CD4-positive, alpha-beta T cell treated with Interleukin-4 for 4 hours (primary cell): ENCODE measurements at places on chromosomes 16 and 17.

DNA sequence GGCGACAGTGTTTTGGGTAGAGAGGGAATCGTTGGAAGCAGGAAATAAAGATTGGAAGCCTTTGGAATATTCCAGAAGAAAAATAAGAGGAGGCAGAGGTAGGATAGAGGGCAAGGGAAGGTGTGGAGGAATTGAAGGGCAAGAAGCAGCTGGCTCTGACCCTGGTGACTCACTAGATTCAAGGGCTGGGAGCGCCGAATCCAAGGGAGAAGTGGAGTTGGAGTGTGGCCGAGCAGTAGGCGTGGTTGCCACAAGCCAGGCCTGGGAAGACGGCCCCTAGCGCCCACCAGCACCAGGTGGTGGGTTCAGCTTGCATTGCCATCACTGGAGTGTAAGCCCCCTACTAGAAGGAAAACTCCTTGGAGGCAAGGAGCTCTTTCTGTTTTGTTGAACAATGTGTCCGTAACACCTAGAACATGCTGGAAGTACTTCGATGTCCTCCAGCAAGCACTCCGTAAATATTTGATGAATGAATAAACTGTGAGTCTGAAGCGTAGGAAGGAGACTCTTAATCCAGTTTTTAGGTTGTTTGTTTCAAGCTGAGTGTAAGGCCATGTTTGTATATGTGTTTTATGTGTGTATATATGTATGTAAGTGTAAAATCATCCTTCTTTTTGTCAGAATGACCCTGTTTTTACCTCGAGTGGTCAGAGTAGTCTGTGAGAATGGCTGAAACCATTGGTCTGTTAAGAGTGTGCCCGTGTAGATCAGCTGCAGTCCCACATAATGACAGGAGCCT, 139.5 kb downstream of the CMIP start:
- DNase-seq = no peak

DNA sequence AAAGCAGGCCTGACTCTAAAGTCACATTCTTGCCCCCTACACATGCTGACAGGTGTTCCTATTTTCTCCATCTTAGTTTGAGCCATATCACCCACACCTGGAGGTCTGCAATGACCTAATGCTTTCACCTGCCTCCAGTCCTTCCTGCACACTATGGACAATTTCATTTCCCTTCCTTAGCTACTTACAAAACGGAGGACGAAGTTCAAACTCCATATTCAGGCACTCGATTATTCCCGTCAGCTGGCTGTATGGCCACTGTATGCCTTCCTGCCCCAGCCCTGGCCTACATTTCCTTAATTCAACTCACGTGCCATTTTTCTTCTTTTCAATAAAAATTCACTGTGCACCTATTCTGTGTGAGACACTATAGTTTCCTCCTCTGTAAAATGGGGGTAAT, 44.9 kb downstream of the GRIN2A start:
- no peak for DNase-seq

DNA sequence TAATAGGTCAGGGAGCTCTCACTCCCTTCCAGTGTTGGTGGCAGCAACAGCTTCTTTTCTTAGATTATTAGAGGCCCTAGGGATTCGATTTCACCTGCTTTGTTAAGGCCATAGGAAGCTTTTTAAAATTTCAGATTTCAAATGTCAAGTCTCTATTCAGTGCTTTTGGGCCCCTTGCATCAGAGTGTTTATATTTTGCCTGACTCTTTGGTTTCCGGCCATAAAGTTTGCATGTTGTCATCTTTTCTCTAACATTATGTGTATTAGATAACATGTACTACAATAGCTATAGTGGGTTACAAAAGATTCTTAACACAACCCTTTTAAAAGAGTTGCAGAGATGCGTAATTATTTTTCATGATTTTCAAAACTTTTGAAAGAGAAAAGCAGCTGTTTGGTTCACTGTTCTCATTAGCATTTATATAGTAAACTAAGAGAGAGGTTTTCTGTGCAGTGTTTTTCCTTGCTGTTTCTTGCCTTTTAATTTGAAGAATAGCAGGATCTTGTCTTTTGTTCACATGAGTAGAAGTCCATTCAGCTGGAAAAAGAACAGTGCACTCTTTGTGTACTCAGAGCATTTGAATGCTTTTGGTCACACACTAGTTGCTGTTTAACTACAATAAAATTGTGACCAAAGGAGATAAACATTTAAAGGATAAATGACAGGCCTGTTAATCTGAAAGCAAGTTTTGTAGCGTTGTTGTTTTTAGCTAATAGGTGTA, 52.5 kb downstream of the FTO start:
- no peak for DNase-seq

DNA sequence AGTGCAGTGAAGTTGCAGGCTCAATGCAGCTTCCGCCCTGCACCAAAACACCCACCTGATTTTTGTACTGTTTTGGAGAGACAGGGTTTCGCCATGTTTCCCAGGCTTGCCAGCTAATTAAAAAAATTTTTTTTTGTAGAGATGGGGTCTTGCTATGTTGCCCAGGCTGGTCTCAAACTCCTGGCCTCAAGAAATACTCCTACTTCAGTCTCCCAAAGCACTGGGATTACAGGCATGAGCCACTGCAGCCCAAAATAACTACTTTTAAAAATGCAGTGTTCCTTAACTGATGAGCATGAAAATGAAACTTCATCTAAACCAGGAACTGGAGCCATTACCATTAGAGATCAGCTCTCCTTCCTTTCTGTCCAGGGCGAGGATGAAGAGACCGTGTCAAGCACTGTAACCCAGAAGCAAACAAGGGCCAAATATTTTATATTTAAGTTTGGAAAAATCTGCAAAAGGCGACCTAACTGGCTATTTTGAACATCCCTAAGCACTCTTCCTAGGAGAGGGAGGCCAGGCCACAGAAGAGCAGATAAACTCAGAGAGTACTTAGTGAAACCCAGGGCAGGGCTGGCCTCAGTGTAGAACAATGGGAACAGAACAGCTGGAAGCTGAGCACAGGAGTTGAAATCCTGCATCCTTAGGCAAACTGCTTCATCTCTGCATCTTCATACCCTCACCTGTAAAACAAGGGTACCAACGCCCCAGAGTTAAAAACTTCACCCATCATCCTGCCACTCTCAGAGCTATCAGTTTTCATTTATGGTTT, 24.0 kb downstream of the CREBBP start:
- DNase-seq = no peak

DNA sequence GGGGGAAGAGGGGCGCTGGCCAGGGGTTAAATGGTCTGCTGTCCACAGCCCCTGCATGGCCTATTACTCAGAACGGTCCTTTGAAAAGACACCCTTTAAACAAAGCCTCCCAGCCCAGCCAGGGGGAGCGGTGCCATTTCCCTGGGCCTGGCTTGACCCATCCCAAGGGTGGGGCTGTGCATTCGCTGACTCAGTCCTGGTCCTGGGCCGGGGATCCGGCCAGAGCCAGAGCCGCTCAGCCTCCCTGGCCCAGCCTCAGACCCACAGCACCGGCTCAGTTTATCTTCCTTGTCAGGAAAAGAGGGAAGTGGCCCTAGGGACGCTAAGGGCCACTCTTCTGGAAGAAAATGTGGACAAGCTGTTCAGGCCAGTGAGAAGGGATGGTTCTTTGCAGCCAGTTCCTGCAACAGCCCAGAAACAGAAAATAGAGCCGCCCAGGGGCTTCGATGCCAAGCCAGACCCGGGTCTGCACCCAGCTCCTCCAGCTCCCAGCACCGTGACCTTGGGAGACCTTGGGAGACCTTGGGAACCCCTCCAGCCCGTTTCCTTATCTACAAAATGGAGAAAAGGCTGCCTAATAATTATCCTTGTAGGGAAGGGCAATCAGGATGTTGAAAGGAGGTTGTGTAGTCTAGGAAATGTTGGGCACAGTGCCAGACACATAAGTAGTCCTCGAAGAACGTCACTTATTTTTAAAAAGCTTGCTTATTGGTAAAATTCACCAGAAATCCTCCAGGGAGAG, 82.5 kb downstream of the ZDHHC7 start:
- DNase-seq = no peak

DNA sequence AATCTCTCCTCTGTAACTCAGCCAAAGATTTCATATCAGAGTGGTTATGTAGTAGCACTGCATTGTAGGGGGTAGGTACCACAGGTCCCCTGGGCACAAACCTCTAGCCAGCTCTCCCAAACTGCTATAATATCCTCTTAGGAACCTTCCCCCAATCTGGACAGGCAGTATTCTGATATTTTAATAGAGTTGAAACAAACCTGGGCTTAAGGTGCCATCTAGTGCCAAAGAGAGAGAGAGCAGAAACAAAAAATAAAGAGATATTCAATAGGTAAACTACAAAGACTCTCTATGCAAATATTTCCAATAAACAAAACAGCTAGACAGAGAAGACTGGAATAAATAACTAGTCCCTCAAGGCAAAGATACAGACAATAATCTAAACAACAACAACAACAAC, 1070.0 kb downstream of the CDH11 start:
- DNase-seq = no peak

DNA sequence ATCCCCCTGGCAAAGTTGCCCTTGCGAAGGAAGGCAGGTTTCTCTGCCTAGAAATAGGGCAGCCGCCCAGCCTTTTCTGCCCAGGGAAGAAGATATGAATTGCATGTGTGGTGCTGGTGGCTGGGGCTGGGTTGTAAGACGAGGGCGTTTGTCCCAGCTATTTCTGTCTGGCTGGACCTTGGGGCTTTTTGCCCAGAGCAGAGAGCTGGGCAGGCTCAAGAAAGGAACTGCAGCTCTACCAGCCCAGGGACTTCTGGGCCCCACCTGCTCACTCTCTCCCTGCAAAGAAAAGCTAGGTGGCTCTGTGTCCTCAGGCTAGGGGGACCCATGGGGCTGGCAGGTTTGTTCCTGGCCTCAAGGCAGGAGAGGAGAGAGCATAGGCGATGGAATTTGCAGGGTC, 586 bp downstream of the CACNG1 start:
- no peak for DNase-seq

DNA sequence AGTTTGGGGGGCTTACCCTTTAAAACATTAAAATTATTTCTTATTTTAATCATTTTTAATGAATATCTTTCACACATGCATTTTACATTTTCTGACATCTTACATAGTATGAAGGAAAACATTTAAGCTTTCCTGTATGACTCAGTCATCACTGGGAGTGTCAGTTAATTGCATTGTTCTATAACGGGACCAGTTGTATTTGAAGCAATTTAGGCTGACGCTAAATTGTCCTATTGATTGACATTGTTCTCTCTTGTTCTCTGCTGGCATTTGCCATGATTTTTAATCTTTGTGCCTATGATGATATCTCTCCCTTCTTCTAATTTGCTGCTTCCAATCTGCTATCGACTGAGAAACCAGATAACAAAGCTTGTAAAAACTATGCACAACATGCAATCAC, 190.5 kb upstream of the PIRT start:
- DNase-seq = no peak

- DNase-seq = no peak
Measured at GRCh38 chr16:15648135-15648730, 1.8 kb upstream of the NDE1 start.

DNA sequence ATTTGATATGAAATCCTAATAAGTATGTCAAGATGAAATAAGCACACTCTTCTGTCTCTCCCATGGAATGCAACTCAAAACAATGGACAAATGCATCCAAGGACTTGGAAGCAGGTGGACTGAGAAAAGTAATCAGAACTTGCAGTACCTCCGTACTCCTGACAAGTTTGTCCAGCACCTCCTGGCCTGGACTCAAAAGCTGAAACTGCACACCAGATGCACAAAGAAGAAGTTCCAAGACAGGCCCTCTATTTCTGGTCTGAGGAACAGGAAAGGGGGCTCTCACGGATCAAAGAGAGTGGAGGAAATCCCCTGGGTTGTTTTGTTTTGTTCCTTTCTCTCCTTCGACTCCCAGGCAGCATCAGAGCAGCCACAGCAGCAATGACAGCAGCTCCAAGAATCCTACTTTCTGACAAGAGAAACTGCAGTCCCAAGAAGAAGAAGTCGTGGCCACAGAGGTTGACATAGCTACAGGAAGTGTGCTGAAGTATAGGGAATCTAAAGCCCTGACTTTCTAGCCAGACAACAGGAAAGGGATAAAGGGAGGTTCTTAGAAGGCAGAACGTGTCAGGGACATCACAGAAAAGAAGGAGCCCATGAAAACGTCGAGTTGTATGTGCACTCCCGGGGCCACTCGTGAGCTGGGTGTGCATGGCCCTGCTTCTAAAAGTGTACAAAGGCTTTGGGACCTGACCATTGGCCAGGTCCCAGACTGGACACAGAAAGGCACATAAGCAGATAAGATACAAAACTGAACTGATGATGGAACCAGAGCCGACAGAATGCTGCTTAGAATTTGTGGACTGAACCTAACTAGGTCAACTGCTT, 29.3 kb downstream of the AKAP10 start:
- no peak for DNase-seq

DNA sequence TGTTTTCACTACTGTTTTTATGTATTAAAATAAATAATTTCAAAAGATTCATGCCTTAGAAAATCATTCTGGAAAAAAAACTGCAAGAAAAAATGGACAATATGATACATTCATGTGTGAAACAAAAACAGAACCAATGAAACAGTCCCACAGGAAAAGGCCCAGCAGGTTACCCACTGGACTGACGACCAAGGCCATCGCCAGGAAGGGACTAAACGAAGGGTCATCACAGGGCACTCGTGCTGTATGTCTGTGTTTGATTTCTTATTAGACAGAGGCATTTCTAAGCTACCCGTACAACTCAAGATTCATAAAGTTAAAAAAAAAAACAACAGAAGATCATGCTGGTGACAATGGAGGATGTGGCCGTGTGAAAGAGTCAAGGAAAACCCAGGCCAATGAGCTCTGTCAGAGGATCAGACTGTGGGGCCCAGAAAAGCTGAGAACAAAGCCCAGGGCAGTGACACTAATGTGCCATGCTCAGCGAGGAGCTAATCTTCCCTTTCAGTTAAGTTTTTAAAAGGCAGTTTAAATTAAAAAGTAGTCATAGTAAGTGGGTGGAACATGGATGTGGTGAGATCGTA, 31.8 kb downstream of the NSMCE1 start:
- DNase-seq = peak; percentile 65

GRCh38 chr17:63106050-63106449, 140.0 kb downstream of the TANC2 start:
- DNase-seq = no peak

DNA sequence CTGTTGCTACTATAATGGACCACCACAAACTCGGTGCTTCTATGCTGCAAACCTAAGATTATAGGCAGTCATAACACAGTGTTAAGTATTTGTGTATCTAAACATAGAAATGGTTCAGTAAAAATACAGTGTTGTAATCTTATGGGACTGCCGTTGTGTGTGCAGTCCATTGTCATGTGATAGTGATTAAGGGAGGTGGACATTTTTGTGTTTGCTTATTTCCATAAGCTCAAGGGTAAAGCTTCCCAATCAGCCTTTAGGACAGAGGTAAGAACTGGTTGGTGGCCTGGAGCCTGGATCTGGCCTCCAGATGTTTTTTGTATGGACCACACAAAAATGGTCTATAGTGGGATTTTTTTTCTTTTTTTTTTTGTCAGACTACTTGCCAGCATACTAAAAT, 29.9 kb downstream of the WWOX start:
- DNase-seq = no peak

- DNase-seq = no peak
Measured at GRCh38 chr17:2157081-2157480, 102.2 kb downstream of the HIC1 start.

GRCh38 chr17:43042025-43042628, 17.1 kb downstream of the RND2 start:
- DNase-seq = no peak
